ENCODE measurements at places on chromosomes 6 and 20. TPM values are rescaled to one million over a fixed set of nuclear protein-coding genes. Genes with fewer than 3 reads are reported as not detected.

POFUT1 gene
- 26.5 TPM for total RNA-seq

TMEM217 gene
- 0.92 TPM for total RNA-seq

TRIM38 gene
- 27.6 TPM for total RNA-seq

PCSK2 gene
- not detected for total RNA-seq

BPIFB2 gene
- not detected for total RNA-seq

DBNDD2 gene
- 9.0 TPM for total RNA-seq

XKR7 gene
- total RNA-seq, result 0.05 TPM

PLAGL2 gene
- 22.8 TPM for total RNA-seq

DEFB132 gene
- total RNA-seq, result not detected

COL11A2 gene
- total RNA-seq, result 1.3 TPM

KCNK5 gene
- 4.2 TPM for total RNA-seq

BYSL gene
- 29.3 TPM for total RNA-seq

MUCL3 gene
- total RNA-seq, result not detected

CDH4 gene
- not detected for total RNA-seq

LGSN gene
- total RNA-seq, result not detected

PRDM13 gene
- total RNA-seq, result not detected

LTA gene
- total RNA-seq, result 27.0 TPM

SPATA25 gene
- total RNA-seq, result 0.84 TPM

TRAPPC3L gene
- total RNA-seq, result not detected

KCNK15 gene
- total RNA-seq, result not detected

SIRPB2 gene
- not detected for total RNA-seq

JPH2 gene
- total RNA-seq, result not detected

TFAP2C gene
- total RNA-seq, result not detected

NRSN1 gene
- total RNA-seq, result not detected

KIF25 gene
- total RNA-seq, result not detected
